Dermis blood vessel endothelial cell (primary cell): ENCODE measurements at places on chromosomes 12 and 14. TPM values are rescaled to one million over a fixed set of nuclear protein-coding genes. Genes with fewer than 3 reads are reported as not detected.

Gene GON7
- 14.4 and 15.3 TPM in 2 replicates for total RNA-seq

DNA sequence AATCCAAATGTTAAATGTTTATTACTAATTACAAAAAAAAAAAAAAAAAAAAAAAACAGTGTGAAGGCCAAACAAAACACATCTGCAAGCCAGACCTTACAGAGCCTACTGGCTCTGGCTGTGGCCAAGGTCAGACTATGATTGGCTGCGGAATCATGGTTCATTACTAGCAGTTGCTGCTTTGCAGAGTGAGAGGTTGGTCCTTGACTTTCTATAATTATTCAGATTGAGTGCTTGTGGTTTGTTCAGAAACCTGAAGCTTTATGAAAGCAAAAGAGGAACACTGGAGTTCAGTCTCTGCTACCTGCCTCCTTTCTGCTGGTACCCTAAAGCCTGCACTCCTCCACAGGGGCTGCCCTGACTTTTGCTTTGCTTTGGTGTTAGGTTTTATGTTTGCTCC lies 550.9 kb downstream of the BCL11B start:
- DNase-seq = no peak

DNA sequence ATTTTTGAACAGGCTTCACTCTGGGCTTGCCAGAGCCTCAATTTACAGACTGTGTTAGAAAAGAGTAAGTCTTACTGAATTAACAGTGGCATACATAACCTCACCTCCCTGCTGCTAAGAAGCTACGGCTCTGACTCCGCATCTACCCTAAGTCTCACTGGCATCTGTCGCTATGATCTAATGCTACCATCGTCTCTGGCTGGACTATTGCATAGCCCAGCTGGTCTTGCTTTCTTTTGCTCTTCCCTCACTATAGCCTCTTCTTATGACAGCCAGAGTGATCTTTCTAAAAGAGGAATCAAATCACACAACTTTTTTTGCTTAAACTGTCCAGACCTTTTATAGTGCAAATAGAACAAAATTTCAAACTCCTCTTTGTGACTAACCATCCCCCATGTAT lies 81.1 kb downstream of the SLC24A4 start:
- no peak for DNase-seq

DNA sequence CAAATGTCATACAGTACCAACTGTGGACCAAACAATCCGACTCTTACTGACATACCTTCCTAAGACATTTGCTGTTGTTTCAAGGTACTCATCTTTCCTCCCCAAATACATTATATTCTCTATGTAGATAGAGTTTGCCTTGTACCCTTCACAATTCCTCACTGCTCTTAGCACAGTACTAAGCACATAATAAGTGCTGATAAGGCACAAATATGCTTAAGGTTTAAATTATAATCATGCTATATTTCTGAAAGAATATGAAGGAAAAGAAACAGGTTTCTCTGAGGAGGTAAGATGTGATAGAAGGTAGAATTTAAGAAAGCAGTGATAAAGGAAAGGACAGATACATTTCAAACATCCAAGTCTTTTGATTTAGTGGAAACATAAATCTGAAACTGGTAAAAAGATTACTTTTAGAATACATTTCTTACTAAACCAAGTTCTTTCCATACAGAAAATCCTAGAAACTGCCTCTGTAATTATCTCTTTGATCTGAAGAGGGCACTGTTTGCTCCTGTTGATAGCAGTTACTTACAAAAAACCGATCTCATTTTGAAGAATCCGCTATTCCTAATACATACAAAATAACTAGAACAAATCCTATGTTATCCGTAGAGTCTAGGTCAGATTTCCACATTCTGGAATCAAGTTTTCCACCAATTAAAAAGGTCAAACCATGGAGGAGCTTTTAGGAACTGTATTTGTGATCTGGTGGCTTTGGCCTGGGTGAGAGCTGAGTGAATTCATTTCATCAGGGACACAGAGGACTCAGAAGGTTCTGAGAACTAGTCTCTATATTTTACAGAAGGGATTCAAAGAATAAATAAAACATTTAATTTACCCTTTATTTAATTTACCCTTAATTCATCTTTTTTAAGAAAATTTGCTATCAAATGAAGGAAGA lies 311.9 kb downstream of the DAD1 start:
- peak; percentile 38 for DNase-seq

GRCh38 chr12:23887055-23887835 lies 62.2 kb downstream of the SOX5 start:
- DNase-seq = no peak

DNA sequence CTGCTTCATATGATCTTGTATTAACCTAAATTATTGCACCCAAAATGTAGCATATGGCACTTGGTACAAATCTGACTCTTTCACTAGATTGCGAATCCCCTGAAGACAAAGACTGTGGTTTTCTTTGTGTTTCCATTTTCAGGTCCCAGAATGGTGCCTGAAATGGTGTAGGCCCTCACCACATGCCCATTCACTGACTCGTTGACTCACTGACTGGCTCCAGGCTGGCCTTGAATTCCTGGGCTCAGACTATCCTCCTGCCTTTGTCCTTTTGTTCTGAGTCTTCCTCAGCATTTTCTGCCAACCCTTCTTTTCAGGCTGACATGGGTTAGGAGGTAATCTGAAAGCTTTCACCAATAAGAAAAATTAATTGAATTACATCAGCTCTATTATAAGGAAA lies 368.7 kb upstream of the GARIN6 start:
- no peak for DNase-seq

DNA sequence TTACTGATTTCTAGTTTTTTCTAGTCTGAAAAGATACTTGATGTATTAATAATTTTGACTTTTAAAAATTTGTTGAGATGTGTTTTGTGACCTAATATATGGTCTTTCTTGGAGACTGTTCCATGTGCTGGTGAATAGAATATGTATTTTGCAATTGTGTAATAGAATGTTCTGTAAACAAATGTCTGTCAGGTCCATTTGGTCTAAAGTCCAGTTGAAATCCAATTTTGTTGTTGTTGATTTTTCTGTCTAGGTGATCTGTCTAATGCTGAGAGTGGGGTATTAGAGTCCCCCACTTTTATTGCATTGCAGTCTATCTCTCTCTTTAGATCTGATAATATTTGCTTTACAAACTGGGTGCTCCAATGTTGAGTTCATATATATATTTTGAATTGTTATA lies 175.8 kb downstream of the RPAP3 start:
- DNase-seq = no peak

GRCh38 chr12:12229556-12230092 lies 37.2 kb downstream of the LRP6 start:
- DNase-seq = no peak
